SK-N-SH (cell line): ENCODE measurements at places on chromosomes 3 and 15.

GRCh38 chr3:74059301-74059922, 434.7 kb upstream of the PDZRN3 start:
- H3K27ac ChIP-seq: no peak overlapping the region
- H3K27me3 ChIP-seq: no peaks in the 10 kb centered on the region
- no peak overlapping the region for H3K4me3 ChIP-seq
- no peaks in the 10 kb centered on the region for H3K4me1 ChIP-seq

DNA sequence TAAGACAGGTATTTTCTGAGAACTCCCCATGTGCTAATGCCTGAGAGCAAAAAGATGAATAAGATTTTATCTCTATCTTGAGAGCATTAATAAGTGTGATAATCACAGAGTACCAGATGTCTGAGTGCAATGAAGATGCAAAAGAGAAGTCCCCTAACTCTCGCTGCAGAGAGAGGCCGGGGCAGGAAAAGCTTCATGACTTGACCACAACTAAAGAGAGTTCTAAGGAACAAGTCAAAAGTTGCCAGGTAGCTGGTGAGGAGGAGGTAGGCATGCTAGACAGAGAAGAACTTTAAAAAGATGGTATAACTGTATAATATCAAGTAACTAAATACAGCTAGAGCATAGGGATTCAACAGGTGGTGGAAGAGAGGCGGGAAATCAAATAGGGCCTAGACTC, 28.8 kb downstream of the MTMR10 start:
- no peak for DNase-seq
- no peaks in the 10 kb centered on the region for H3K27me3 ChIP-seq
- H3K27ac ChIP-seq: no peak overlapping the region

DNA sequence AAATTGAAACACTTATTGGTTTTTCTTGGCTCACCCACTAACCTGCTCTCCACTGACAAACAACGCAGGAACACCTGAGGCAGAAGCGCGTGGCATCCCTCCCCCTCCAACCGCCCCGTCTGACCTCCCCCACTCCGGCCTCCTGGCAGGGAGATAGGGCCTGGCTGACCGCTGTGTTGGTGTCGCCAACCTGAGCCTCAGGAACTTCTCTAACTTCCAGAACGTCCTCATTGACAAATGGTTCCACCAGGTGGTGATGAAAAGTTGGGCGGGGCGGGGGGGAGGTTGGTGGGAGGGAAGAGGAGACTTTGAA, 22.8 kb downstream of the IL17RD start:
- H3K27ac ChIP-seq: peak overlapping the region; percentile 95
- no peak for DNase-seq
- H3K4me3 ChIP-seq: no peak overlapping the region
- peaks cover 52% of the 10 kb centered on the region for H3K4me1 ChIP-seq
- H3K36me3 ChIP-seq: no peaks in the 10 kb centered on the region
- no peaks in the 10 kb centered on the region for H3K27me3 ChIP-seq

GRCh38 chr3:32562640-32563039, 8.0 kb downstream of the DYNC1LI1 start:
- H3K27me3 ChIP-seq: no peaks in the 10 kb centered on the region
- no peaks in the 10 kb centered on the region for H3K4me1 ChIP-seq
- peaks cover 17% of the 10 kb centered on the region for H3K36me3 ChIP-seq

- no peak overlapping the region for H3K4me3 ChIP-seq
- H3K4me1 ChIP-seq: peaks cover 36% of the 10 kb centered on the region
- H3K27me3 ChIP-seq: no peaks in the 10 kb centered on the region
- H3K36me3 ChIP-seq: peaks cover 9% of the 10 kb centered on the region
- DNase-seq: no peak
Observed at GRCh38 chr3:71035314-71035713, 548.2 kb downstream of the FOXP1 start.

DNA sequence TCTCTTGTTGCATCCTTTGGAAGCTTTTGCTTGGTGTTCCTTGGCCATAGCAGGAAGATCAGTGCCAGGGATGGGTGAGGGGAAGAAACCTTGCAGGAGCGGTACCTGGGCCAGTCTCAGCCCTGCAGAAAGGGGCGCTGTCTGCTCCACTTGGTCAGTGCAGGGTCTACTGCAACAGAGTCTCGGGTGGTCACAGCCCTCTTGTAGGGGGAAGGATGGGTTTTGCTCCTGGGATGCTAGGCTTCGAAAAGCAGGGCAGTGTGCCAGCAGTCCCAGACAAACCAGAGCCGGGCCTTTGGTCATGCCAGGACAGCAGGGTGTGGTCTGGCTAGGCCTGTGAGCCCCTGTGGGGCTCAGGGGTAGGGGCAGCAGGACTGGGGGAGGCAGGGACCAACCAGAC, 186.7 kb downstream of the APBA2 start:
- H3K27me3 ChIP-seq: no peaks in the 10 kb centered on the region
- H3K36me3 ChIP-seq: no peaks in the 10 kb centered on the region
- no peaks in the 10 kb centered on the region for H3K4me1 ChIP-seq
- no peak overlapping the region for H3K4me3 ChIP-seq
- no peak overlapping the region for H3K27ac ChIP-seq

DNA sequence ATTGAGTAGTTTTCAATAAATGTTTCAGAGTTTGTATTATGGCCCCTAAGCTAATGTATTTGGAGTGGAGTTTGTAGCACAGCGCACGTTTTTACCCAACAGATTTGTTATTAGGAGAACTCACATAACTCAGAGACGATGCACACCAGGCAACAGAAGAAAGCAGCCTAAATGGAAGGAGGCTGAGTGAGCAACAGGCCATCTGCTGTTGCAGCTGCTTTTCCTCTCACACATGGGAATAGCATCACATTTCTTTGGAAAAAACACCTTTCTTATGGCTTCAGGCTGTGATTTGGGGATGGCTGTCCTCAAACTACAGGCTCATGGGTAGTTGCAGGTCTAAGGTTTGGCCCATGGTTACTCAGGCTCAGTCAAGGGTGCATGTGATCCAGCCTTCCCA, 469.3 kb upstream of the MCTP2 start:
- DNase-seq: no peak
- H3K27me3 ChIP-seq: no peaks in the 10 kb centered on the region
- H3K27ac ChIP-seq: no peak overlapping the region
- H3K36me3 ChIP-seq: no peaks in the 10 kb centered on the region
- no peak overlapping the region for H3K4me3 ChIP-seq

GRCh38 chr3:153856932-153857331, 264.3 kb upstream of the ARHGEF26 start:
- H3K27me3 ChIP-seq: no peaks in the 10 kb centered on the region; the same call in 1 of the 2 replicates
- H3K36me3 ChIP-seq: no peaks in the 10 kb centered on the region
- H3K4me3 ChIP-seq: no peak overlapping the region
- H3K27ac ChIP-seq: no peak overlapping the region
- H3K4me1 ChIP-seq: no peaks in the 10 kb centered on the region

GRCh38 chr3:138609898-138610266, 1.3 kb downstream of the FAIM start:
- H3K4me1 ChIP-seq: no peaks in the 10 kb centered on the region
- no peak overlapping the region for H3K27ac ChIP-seq
- H3K36me3 ChIP-seq: no peaks in the 10 kb centered on the region
- no peak overlapping the region for H3K4me3 ChIP-seq
- no peaks in the 10 kb centered on the region for H3K27me3 ChIP-seq

- no peak overlapping the region for H3K4me3 ChIP-seq
- H3K27me3 ChIP-seq: peaks cover 16% of the 10 kb centered on the region; the same call in 1 of the 2 replicates
- H3K4me1 ChIP-seq: 0 out of 2 replicates have a peak, but pooled peaks cover 2% of the 10 kb centered on the region
- no peak overlapping the region for H3K27ac ChIP-seq
- H3K36me3 ChIP-seq: no peaks in the 10 kb centered on the region
Observed at GRCh38 chr3:13474021-13474420, 6.1 kb upstream of the HDAC11 start.

GRCh38 chr3:158961911-158962310, 160.1 kb downstream of the MFSD1 start:
- no peaks in the 10 kb centered on the region for H3K27me3 ChIP-seq
- DNase-seq: no peak
- H3K4me3 ChIP-seq: no peak overlapping the region
- H3K4me1 ChIP-seq: no peaks in the 10 kb centered on the region
- H3K36me3 ChIP-seq: no peaks in the 10 kb centered on the region

DNA sequence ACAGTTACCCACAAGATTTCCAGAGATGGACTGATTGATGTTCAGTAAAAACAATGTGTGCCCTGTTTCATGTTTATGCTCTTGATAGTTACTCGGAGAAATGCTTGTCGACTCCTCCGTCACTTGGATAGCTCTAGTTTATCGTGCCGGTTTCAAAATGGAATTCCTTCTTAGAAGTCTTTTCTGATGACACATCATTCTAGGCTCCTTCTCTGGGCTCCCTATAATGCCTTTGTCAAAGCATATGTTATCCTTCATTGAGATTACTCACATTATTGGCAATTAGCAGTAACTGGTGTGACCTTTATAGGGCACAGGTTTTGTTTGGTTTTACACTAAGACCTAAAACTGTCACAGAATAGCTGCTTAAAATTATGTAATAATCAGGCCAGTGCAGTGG, 201.8 kb downstream of the CNTN6 start:
- H3K4me1 ChIP-seq: no peaks in the 10 kb centered on the region
- H3K36me3 ChIP-seq: no peaks in the 10 kb centered on the region
- H3K27ac ChIP-seq: no peak overlapping the region
- no peak overlapping the region for H3K4me3 ChIP-seq

DNA sequence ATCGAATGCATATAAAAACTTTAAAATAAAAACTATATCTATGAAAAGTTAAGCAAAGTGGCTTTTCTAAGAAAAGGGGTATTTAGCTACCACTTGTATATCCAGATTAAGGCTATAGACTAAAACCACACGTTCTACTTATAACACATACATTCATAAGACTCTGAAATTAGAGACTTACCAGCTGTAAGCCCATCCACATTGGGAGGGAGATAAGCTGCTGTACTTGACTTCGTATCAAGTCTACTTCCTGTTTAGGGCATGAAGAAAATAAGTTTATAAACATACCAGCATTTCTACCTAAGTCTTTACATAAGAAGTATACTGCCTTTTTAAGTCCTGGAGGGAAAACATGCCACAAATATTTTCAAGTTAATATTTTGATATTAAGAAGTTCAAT, 27.7 kb downstream of the AQR start:
- no peak for DNase-seq
- no peak overlapping the region for H3K27ac ChIP-seq
- H3K4me3 ChIP-seq: no peak overlapping the region
- H3K27me3 ChIP-seq: no peaks in the 10 kb centered on the region
- peaks cover 67% of the 10 kb centered on the region for H3K36me3 ChIP-seq

- H3K27ac ChIP-seq: no peak overlapping the region
- no peak for DNase-seq
- H3K4me3 ChIP-seq: no peak overlapping the region
Observed at GRCh38 chr15:50135031-50135551, 16.1 kb upstream of the ATP8B4 start.

DNA sequence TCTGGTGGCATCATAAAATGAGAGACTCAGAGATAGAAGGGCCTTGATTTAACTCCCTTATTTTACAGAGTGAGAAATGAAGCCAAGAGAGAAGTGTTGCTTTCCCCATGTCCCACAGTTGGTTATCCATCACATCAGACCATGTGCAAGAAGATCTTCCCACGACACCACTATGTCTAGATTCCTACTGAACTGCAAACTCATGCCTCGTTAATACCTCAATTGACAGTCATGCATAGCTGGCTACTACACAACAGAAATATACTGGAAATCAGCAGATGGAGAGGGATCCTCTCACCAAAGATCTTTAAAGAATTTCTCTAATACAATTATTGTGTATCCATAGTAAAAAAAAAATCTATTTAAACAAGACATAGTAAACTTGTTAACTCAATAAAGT, 33.3 kb downstream of the PEAK1 start:
- H3K4me3 ChIP-seq: no peak overlapping the region
- H3K27me3 ChIP-seq: no peaks in the 10 kb centered on the region
- no peaks in the 10 kb centered on the region for H3K36me3 ChIP-seq
- no peak for DNase-seq

GRCh38 chr3:48039487-48040190, 23.4 kb upstream of the MAP4 start:
- H3K4me3 ChIP-seq: peak overlapping the region; percentile 9; the same call in 1 of the 2 replicates
- peaks cover 5% of the 10 kb centered on the region for H3K4me1 ChIP-seq
- H3K27me3 ChIP-seq: no peaks in the 10 kb centered on the region
- peak overlapping the region; percentile 90 for H3K27ac ChIP-seq
- no peak for DNase-seq
- peaks cover 4% of the 10 kb centered on the region for H3K36me3 ChIP-seq

- H3K36me3 ChIP-seq: peaks cover 22% of the 10 kb centered on the region
- no peak for DNase-seq
- H3K27ac ChIP-seq: no peak overlapping the region
- peaks cover 8% of the 10 kb centered on the region; the same call in 1 of the 2 replicates for H3K4me1 ChIP-seq
- no peaks in the 10 kb centered on the region for H3K27me3 ChIP-seq
Observed at GRCh38 chr15:64213646-64214045, 50.8 kb upstream of the PPIB start.

DNA sequence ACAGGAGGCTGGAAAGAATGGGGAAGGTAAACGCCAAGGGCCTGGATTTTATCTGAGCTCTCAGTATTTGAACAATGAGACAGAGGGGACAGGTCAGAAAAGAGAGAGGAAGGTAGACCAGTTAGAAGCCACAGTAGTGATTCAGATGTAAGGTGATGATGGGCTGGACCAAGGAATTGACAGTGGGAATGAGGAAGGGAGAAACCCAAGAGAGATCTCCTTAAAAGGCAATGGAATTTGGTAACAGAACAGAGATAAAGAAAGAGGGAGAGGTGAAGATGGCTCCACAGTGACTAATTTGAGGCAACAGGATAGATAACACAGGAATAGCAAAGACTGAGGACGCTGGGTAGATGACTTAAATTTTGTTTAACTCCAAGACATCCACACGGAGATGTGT, 11.4 kb upstream of the HEG1 start:
- no peak for DNase-seq
- H3K36me3 ChIP-seq: no peaks in the 10 kb centered on the region
- no peaks in the 10 kb centered on the region for H3K27me3 ChIP-seq
- H3K4me1 ChIP-seq: peaks cover 15% of the 10 kb centered on the region

- H3K27me3 ChIP-seq: no peaks in the 10 kb centered on the region
- no peak overlapping the region for H3K27ac ChIP-seq
Observed at GRCh38 chr3:178156301-178156700, 379.9 kb upstream of the KCNMB2 start.

- H3K4me3 ChIP-seq: no peak overlapping the region
- H3K4me1 ChIP-seq: no peaks in the 10 kb centered on the region
- no peaks in the 10 kb centered on the region for H3K27me3 ChIP-seq
- DNase-seq: no peak
- no peak overlapping the region for H3K27ac ChIP-seq
- H3K36me3 ChIP-seq: no peaks in the 10 kb centered on the region
Observed at GRCh38 chr3:170642882-170643601, 57.2 kb upstream of the SLC7A14 start.

GRCh38 chr15:75215107-75216004, 13.7 kb downstream of the C15orf39 start:
- H3K27me3 ChIP-seq: no peaks in the 10 kb centered on the region
- DNase-seq: no peak
- H3K4me3 ChIP-seq: no peak overlapping the region
- no peaks in the 10 kb centered on the region; the same call in 1 of the 2 replicates for H3K4me1 ChIP-seq

GRCh38 chr15:74233851-74234597, 2.1 kb upstream of the CCDC33 start:
- DNase-seq: peak; percentile 44
- no peaks in the 10 kb centered on the region for H3K36me3 ChIP-seq
- H3K27ac ChIP-seq: peak overlapping the region; percentile 86
- no peak overlapping the region for H3K4me3 ChIP-seq
- H3K27me3 ChIP-seq: no peaks in the 10 kb centered on the region
